Left cardiac atrium (tissue), 4 donors: ENCODE measurements at places on chromosomes 12 and 14. TPM values are rescaled to one million over a fixed set of nuclear protein-coding genes. Genes with fewer than 3 reads are reported as not detected.

GRCh38 chr12:47741340-47741703 lies 16.0 kb upstream of the ENDOU start:
- DNase-seq: peak; percentile 83

SERPINA3 gene
- total RNA-seq: 284 TPM

- no peak for DNase-seq
These were observed 4.3 kb downstream of the P2RX4 start for GRCh38 chr12:121214166-121214777.

- DNase-seq: no peak
These were observed 180.2 kb upstream of the PZP start for GRCh38 chr12:9388379-9388778.

DNA sequence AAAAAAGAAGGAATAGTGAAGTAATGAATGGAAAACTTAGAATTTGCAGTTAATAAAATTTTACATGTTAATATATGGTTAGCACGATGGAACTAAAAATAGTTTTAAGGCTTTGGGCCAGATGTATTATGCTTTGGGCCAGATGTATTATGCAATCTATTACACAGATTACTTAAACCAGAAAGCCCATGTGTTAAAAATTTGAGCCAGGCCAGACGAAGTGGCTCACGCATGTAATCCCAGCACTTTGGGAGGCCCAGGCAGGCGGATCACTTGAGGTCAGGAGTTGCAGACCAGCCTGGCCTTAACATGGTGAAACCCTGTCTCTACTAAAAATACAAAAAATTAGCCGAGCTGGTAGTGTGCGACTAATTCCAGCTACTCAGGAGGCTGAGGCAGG lies 17.2 kb downstream of the IFT81 start:
- DNase-seq: peak; percentile 56

- peak; percentile 69 for DNase-seq
These were observed 811 bp upstream of the INF2 start for GRCh38 chr14:104688505-104689108.

MGST1 gene
- total RNA-seq: 214 TPM

DNA sequence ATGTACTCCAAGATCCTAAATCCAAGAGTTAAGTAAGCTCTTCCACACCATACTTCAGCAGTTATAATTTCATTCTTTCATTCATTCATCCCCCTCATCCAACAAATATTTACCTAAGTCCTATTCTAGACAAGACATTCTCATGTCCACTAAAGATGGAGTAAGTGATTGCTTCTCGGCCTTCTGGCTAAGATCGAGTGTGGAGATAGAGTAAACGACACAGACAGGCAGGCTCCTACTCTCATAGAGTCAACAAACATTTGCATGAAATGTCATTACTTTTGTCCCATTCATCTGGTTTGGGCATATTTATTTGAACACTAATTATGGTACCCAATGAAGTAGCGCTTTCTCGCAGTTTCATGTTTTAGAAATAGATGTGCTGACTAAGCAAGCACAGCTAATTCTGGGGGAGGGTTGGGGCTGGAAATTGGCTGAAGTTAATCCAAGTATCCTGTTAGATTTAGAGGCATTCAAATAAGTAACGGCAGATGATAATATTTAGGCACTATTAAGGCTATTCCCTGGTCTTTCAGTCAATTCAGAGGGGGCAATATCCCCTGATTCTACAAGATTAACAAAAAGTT lies 176.5 kb downstream of the CEP128 start:
- no peak for DNase-seq

DNA sequence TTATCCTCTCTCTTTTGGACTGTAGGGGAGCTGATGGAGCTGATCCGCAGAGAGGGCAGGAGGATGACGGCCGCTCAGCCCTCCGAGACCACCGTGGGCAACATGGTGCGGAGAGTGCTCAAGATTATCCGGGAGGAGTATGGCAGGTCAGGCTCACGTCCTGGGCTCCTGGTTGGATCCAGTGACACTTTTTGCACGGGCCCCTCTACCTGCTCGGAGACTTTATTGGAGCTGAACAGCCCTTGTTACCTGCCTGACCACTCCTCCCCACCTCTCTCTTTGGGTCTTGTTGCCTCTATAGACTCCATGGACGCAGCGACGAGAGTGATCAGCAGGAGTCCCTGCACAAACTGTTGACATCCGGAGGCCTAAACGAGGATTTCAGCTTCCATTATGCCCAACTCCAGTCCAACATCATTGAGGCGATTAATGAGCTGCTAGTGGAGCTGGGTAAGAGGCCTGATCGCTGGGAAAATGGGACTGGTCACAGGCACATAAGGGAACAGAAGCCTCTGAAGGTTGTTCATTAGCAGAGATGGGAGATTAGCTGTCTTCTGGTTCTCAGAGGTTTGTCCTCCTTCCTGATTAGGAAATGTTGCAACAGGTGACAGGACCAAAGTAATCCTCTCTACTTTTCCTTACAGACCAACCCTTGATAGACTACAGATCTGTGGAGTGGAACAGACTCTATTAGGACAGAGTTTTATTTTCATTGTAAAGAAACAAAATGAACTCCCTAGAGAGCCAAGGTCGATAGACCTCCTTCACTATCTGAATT lies 718 bp downstream of the EIF2B2 start:
- DNase-seq: no peak

DNA sequence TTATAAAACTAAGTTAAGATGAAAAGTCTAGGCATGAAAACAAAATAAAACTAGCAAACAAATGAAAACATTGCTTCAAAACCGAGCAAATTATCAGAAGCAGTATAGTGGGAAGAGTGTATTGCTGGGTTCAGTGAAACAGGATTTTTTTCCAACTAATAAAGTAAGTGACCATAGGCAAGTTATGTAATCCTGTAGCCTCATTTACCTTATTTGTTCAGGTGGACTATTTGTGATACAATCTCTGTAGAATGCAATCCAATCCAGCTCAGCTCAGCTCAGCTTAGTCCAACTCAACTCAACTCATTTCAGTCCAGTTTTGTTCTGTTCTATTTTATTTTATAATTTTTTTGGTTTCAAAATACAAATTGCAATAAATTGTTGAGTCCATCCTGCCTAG lies 276.7 kb upstream of the LRIG3 start:
- no peak for DNase-seq

DNA sequence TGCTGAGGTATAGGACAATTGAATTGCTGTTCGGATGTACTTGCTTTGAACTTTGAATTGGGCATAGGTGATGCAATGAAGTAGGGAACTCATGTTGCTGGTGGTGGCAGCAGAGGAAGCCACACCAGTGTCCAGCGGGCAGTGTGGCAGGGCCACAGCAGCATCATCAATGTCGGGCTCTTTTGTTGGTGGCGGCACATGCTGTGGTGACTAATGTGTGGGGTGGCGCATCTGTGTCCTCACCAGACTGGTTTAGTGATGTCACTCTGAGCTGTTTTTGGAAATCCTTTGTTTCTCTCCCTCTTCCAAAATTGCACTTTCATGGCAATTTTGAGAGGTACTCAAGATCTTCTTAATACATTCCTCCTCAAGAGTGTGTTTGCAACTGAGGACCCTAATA lies 187.6 kb downstream of the ETNK1 start:
- DNase-seq: no peak

PELI2 gene
- total RNA-seq: 3.0 TPM
